ENCODE measurements at places on chromosomes 6 and 20. TPM values are rescaled to one million over a fixed set of nuclear protein-coding genes. Genes with fewer than 3 reads are reported as not detected.

DNA sequence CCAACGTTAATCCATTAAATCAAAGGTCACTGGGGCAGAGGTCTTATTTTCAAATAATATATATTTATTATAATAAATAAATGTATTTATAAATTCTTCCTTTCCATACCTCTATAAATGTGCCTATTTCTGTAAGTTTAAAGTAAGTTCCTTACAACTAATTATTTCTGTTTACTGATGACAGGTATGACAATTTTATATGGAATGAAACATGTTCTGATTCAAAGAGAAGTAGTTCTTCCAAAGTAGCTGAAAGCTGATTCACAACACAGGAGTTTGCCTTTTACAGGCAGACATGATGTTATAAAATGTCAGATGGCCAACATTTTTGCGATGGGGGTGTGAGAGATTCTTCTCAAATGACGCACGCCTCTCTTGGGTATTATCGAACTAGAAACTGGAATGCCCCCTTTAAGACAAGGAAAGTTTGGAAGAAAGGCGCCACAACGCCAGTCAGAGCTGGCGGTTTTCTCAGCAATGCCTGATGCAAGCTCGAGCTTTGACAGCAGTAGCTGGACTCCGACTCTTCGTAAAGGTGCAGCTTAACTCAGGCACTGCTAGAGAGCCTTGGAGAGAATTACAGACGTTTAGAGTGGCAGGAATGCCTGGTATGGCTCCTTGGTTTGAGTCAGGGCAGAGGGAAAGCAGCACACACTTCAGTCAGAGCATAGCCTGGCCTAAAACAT, 92.1 kb downstream of the FOXC1 start:
- DNase-seq, result no peak

KHDC1 gene
- polyA plus RNA-seq, result 6.2 TPM

FAM83C gene
- not detected for polyA plus RNA-seq

GRCh38 chr20:51864967-51865366, 62.6 kb upstream of the SALL4 start:
- DNase-seq, result no peak

- DNase-seq, result no peak
Measured at GRCh38 chr6:138690975-138691594, 82.5 kb upstream of the CCDC28A start.

Data from renal cortex interstitium (tissue), 15 donors.